Right hindlimb (tissue), 1 donor: ENCODE measurements at places on chromosomes 7 and 10.

DNA sequence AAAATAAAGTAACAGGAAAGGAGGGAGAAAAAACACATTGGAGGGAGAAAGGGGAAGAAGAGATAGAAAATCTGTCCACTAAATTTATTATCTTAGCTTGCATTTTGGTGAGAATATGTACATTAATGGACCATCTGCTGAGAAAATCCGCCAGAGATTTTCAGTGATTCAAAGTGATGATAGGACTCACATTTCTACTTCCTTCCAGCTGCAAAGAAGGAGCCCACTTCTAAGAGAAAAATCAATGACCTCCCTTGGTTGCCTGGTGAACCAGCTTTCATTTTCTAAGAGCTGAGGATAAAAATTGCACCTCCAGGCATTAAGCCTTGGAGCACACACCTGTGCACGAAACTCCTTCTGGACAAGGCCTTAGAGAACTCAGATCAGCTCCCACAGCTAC lies 404.3 kb downstream of the SFMBT2 start:
- no peak for DNase-seq

DNA sequence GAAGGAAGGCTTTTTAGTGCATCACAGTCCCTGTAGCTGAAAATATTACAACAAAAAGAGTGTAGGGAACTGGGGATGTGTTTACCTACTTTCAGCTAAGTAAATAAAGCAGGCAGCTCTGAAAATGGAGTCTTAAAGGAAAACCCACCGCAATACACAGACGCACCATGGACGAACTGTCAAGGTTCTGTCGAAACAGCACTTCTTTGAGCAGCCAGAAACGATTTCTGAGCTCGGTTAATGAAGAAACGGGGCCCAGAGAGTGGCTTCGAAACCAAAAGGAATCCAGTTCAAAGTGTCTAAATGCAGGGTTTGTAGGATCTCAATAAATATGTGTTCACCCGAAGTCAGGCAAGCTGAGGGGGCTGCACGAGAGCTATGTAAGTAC lies 275.4 kb upstream of the NEBL start:
- DNase-seq = no peak

- DNase-seq = no peak
Observed at GRCh38 chr7:123070702-123071286, 75.3 kb upstream of the TAS2R16 start.

DNA sequence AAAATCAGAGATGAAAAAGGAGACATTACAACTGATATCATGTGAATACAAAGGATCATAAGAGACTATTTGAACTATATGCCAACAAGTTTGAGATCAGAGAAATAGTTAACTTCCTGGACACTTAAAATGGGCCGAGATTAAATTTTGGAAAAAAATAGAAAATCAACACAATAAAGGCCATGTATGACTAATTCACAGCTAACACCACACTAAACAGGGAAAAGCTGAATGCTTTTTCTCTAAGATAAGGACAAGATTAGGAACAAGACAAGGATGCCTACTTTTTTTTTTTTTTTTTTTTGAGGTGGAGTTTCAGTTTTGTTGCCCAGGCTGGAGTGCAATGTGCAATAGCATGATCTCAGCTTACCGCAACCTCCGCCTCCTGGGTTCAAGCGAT lies 151.4 kb upstream of the MAGI2 start:
- no peak for DNase-seq

DNA sequence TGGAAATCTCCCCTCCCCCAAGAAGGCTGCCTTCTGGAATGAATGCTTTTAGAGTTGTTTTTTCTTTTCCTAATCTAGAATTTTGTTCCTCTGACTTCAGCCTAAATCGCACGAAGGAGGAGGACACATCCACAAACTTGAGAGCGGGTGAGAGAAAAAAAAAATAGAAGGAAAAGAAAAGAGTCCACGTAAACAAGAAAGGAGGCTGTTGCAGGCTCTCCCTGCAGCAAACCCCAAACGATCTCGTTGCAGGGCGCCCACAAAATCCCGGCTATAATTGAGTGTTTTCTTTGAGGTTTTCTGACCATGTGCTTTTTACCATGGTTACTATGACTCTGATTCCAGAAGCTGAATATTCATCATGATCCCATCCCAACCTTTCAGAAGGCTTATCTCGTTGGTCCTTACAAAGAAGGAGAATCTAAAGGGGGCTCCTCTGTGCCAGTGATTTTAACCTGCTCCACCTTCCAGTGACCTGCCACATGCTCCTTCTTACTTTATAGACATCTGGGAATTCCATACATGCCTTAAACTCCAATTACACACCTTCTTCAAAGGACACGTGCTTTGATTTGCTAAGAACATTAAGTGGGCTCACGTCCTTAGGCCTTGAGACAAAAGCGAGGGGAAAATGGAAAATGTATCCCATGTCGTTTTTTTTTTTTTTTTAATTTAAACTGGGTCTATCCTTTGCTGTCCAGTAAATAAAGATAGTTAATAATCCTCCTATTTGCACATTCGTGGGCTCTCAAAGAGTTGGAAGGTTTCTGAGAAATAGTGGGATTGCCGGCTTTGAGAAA lies 5.8 kb downstream of the TWIST1 start:
- peak; percentile 30 for DNase-seq

- no peak for DNase-seq
Observed at GRCh38 chr10:78893217-78893616, 175.5 kb upstream of the ZMIZ1 start.

DNA sequence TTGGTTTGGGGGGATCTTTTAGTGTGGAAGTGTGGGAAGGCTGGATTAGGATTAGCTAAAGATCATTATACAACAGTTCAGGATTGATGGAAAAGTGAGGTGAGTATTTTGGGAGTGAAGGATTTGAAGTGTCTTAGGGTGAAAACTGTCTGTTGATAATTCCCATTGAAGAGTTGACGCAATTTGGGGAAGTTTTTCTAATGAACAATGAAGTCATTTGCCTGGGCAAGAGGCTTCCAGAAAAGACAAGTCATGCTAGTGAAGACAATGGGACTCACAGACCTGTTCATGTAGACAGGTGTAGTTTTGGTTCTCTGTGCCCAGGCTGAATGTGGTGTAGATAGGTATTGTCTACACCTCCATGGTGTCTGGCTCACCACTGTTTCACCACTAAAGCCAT lies 194.3 kb upstream of the GPR26 start:
- no peak for DNase-seq

- no peak for DNase-seq
Observed at GRCh38 chr10:76624470-76624869, 1013.1 kb downstream of the KCNMA1 start.

GRCh38 chr7:44914992-44915607 lies 29.8 kb upstream of the PURB start:
- no peak for DNase-seq

DNA sequence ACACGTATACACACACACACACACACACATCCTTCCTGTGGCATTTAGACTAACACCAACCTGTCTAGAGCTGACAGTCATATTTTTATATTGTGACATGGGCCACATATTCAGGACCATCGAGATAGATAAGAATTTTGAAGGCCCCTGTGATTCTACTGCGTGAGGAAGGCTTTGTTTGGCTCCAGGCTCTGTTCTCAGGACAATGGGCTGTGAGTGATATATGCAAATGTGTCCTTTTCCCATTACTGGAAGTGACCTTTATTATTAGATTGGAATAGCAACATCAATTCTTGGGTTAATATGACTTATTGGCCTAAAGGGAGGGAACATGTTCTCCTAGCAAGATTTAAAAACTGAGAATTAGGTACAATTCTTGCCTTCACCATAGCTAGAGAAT lies 156.1 kb downstream of the SPAG6 start:
- DNase-seq = no peak

DNA sequence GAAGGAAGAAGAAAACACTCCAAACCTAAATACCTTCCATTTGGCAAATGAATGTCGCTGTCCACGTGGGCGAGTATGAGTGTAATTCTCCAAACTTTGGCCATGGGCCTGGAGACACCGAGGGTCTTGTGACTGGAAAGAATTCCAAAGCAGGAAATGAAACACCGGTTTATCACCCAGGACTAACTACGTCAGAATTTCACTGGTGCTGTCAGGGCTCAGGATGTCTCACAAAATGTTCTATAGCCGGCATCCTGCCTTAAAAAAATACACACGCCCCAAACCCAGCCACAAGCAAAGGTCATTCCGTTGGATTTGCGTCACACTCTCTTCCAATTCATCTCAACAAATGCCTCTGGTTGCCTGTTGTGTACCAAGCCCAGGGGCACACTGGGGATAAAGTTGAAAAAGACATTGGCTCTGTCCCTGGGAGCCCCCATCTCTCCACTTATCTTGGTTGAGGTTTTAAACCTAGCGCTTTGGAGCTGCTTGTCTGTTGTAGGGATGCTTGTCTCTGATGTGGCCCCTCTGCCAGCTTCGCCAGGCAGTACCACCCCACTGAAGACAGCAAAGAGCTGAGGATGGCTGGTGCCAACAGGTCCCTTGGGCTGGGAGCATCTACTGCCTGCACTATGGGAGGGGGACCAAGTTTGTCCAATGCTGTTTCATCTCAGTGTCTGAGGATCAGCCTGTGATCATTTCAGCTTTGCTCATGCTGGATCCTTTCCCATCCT lies 31.2 kb downstream of the GSTO2 start:
- DNase-seq = peak; percentile 76

GRCh38 chr7:16129431-16130110 lies 291.8 kb downstream of the CRPPA start:
- DNase-seq = no peak

- no peak for DNase-seq
Observed at GRCh38 chr7:3272691-3273141, 28.3 kb upstream of the SDK1 start.

DNA sequence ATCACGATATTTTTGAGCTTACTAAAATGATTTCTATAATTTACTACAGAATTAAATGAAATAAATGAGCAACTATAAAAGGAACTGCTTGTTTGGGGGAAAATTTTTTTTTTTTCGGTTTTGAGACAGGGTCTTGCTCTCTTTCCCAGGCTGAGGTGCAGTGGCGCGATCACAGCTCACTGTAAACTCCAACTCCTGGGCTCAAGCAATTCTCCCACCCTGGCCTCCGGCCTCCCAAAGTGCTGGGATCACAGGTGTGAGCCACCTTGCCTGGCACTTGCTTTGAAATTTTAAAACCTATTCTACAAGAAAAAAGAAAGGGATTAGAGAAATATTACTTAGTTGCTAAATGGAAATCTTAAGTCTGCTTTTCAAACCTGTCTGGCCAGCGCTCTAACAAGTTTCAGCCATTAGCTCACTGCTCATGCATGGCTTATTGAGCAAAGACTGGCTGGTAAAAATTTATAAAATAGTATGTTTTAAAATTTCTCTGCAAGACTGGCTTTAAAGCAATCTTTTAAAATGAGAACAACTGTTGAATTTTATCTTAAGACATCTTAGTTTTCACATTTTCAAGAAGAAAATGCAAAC lies 144.0 kb downstream of the ATE1 start:
- no peak for DNase-seq

- no peak for DNase-seq
Observed at GRCh38 chr10:4429571-4429970, 396.4 kb upstream of the AKR1E2 start.

DNA sequence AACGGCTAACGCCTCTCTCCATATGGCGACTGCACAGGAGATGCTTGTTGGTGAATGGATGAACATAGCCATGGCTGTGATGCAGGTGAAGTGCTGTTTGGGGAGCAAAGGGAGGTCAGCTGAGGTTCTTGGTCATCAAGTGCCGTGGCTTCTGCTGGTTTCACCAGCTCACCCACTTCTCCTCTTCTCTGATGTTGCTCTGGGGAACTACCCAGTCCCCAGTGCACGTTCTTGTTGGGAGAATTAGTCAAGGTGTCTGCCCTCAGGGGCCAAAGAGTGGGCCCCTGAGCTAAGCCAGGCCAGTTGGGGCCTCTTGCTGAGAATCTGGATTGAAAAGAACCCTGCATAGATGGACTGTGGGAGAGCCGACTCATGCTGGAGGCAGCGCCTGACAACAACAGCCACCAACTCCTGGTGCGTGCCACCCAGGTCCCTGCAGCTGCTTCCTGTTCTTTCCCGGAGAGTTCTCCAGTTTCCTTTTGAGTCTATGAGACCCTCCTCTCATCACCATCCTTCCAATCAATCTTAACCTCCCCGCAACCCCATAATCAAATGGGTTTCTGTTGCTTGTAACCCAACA lies 3.0 kb downstream of the BTBD16 start:
- no peak for DNase-seq
